Ascending aorta (tissue), 2 donors: ENCODE measurements at places on chromosomes 3 and 15. TPM values are rescaled to one million over a fixed set of nuclear protein-coding genes. Genes with fewer than 3 reads are reported as not detected.
A peak's percentile ranks its signal among the peaks of the same experiment; 100 is the strongest.

COL6A5 gene
- not detected for total RNA-seq

OR5H15 gene
- total RNA-seq = not detected

HYKK gene
- total RNA-seq = 9.0 TPM

EPM2AIP1 gene
- total RNA-seq = 1.9 TPM

TAGLN3 gene
- not detected for total RNA-seq

ASB14 gene
- total RNA-seq = not detected

TMEM43 gene
- 166 TPM for total RNA-seq

DNA sequence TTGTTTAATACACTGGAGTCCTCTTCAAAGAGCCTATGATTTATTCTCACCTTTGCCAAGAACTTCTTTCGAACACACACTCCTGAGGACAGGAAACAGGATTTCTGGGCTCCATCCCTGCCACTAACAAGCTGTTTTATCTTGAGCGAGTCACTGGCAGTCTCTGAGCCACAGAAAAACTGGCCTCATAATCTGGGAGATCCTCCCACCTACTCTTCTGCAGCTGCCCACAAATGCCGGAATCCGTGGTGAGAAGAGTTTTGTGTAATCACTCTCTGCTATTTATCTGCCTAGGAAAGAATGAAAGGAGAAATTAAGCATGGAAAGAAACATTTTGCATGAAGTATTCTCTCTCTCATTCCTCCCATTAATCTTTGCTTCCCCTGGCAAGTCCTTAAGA, 172.0 kb upstream of the TRIM42 start:
- DNase-seq = no peak

- DNase-seq = no peak
Observed at GRCh38 chr3:69088063-69088462, 3.3 kb downstream of the ARL6IP5 start.

GRCh38 chr3:43010638-43011037, 31.5 kb downstream of the GASK1A start:
- no peak for DNase-seq

DNA sequence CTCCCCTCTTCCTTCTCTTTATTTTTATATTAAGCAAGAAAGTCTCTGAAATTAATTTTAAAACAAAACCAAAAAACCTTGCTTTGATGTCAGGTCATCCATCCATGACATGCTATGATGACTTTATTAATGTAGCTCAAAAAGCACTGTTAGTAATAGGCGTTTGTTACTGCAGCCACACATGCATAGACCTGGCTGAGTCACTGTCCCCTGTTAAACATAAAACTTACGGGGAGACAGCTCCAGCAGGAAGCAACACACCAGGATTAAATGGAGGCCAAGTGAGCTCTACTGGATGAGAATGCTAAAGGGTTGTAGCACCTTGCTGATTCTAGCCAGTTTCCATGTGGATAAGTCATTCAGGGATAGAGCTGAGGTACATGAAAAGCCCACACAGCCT, 661.1 kb downstream of the MAGI1 start:
- DNase-seq = no peak

DNA sequence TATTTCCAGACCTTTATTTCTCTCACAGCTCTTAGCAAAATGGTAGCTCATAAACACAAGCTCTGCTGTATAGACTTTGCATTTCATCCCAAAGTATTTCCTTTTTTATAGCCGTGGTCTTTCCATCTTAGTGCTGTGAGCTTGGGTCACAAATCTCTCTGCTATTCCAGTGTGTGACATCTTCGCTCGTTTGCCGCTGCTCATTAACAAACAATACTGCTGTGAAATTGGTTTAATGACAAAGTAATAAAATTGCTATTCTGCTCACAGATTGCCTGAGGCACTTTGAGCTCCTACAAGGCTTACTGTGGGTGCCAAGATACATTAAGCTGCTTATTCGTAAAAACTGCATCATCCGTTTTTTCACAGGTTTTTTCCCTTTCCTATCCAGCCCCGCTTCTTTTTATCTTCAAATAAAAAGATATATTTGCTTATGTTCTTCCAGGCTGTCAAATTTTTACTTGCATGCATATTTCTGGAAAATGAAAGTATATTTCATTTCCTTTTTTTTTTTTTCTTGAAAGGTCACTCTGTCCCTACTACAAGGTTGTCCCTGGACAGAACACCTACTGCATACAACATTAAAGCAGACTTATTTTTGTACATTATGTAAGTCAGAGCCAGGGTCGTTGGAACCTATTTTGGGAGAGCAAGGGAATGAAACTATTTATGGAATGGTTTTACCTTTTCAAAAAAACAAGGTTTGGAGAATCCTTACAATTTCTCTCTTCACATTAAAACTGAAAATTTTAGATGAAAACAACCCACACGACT, 174.5 kb downstream of the MEIS2 start:
- DNase-seq = no peak

DNA sequence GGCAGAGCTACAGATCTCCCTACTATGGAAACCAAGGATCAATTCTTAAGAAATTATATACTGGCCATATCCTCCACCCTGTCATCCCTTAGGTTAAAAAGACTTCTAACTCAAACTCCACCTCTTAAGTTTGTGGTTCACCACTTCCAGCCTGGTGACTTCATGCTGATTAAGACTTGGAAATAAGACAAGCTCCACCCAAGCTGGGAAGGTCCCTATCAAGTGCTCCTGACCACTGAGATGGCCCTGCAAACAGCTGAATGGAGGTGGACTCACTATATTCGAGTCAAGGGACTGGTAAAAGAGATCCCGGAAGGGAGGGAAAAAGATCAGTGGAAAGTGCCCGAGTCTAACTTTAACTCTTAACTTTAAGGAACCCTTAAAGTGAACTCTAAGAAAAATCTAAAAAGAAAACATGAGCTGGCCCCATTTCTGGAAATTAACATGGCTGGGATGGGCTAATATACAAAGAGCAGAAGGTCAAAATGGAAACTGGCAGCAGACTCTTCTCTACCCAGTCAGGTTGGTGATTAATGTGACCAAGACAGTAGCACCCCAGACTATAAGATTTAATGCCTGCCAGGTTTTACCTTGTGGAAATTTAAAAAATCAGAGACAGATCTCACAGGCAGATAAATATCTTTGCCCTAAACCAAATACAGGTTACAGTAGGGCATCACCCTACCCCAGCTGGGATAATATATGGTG, 43.9 kb downstream of the PPCDC start:
- DNase-seq = no peak

- no peak for DNase-seq
Observed at GRCh38 chr15:94638183-94638582, 406.8 kb downstream of the MCTP2 start.

- DNase-seq = no peak
Observed at GRCh38 chr3:108509263-108509662, 1.1 kb downstream of the MYH15 start.

DNA sequence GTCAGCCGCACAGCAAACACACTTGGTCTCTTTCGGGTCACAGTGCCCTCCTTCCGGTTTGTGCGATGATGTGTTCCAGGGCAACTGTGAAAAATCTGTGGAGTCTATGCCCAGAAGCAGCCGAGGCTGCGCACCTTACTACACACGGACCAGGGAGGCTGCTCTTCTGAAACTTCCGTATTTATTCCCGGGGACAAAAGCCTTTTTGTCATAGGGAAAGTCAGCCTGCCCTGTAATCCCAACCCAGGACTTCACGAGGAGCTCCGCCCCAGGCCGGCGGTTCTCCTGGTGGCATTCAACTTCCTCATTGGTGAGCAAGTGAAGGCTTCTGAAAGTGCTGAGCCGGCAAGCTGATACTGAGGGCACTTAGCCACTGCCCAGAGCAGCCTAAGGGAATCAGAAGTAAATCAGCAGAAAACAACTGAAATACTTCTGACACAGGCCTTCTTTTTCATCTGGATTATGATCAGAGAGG, 126.5 kb downstream of the FMN1 start:
- DNase-seq = peak; percentile 75

- no peak for DNase-seq
Observed at GRCh38 chr15:61364871-61365270, 135.8 kb upstream of the RORA start.

GRCh38 chr3:24493746-24494617, 668 bp downstream of the THRB start:
- DNase-seq = peak; percentile 49

- DNase-seq = no peak
Observed at GRCh38 chr15:67822537-67823313, 2.6 kb upstream of the SKOR1 start.

- peak; percentile 76 for DNase-seq
Observed at GRCh38 chr15:85706779-85707518, 87.8 kb downstream of the KLHL25 start.

GRCh38 chr3:11498646-11499045, 145.1 kb downstream of the VGLL4 start:
- DNase-seq = peak; percentile 77

DNA sequence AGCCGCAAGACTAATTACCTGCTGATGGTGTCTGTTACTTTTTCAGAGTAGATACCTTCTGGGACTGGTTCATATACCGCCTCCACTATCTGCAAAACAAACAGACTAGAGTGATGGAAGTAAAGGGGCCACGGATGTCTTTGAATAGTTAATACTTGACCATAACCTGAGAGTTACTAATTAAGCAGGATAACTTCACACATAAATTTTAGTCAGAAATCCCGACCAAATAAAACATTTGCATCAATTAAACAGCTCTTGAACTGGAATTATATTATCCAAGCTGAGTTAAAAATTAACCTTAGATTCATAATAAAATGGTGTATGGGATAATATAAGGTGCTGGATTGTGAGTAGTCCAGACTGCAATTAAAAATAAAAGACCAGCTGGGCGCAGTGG, 167.7 kb downstream of the NEK10 start:
- DNase-seq = no peak

- peak; percentile 68 for DNase-seq
Observed at GRCh38 chr3:187318819-187319616, 27.5 kb upstream of the MASP1 start.
